Right cardiac atrium (tissue), 5 donors: ENCODE measurements at places on chromosomes 7 and 10. TPM values are rescaled to one million over a fixed set of nuclear protein-coding genes. Genes with fewer than 3 reads are reported as not detected.

Gene CUBN
- 0.91 TPM for total RNA-seq

Gene TAS2R60
- not detected for total RNA-seq

Gene OR6B1
- not detected for total RNA-seq

Gene RAB19
- not detected for total RNA-seq

Gene OTUD1
- total RNA-seq: 13.5 TPM

Gene SP8
- not detected for total RNA-seq

Gene GRID1
- 0.28 TPM for total RNA-seq

Gene TRPV5
- total RNA-seq: not detected

Gene BCCIP
- 45.1 TPM for total RNA-seq

Gene KIF20B
- total RNA-seq: 2.8 TPM

Gene UCMA
- total RNA-seq: not detected

Gene TMEM196
- not detected for total RNA-seq

Gene MACC1
- 0.06 TPM for total RNA-seq

Gene PWWP2B
- total RNA-seq: 7.0 TPM

Gene GLRX3
- total RNA-seq: 60.0 TPM

Gene AMPH
- 2.7 TPM for total RNA-seq

Gene ATP6V0A4
- not detected for total RNA-seq

Gene C10orf53
- total RNA-seq: not detected

Gene MKI67
- 0.11 TPM for total RNA-seq

Gene GSTO2
- 1.1 TPM for total RNA-seq
